M059J (cell line): ENCODE measurements at places on chromosomes 12 and 14. TPM values are rescaled to one million over a fixed set of nuclear protein-coding genes. Genes with fewer than 3 reads are reported as not detected.
A peak's percentile ranks its signal among the peaks of the same experiment; 100 is the strongest.

- no peak for DNase-seq
Measured at GRCh38 chr12:24823808-24824515, 124.9 kb downstream of the BCAT1 start.

DNA sequence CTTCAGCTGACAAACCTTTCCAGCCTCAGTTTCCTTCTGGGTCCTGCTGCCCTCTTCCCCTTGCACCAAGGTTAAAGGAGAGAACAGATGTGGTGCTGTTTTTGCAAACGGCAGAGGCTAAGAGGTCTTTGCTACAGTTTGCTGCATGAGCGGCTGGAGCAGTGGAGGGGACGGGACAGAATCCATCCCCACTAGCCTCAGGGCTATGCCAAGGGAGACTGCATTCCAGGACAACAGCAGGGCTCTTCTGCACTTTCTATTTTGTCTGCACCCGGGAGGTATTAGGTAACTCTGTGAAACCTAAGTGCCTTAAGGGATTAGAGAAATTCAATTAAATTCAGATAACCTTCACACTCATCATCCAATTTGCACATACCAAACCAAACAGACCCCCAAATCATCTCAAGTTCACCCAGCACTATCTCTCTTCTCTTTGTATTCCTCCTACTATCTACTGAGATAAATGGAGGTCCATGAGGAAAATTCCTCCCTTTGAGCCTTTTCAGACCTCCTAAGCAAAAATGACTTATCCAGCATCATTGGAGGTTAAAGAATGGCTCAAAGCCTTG lies 103.8 kb upstream of the VRK1 start:
- no peak for DNase-seq

DNA sequence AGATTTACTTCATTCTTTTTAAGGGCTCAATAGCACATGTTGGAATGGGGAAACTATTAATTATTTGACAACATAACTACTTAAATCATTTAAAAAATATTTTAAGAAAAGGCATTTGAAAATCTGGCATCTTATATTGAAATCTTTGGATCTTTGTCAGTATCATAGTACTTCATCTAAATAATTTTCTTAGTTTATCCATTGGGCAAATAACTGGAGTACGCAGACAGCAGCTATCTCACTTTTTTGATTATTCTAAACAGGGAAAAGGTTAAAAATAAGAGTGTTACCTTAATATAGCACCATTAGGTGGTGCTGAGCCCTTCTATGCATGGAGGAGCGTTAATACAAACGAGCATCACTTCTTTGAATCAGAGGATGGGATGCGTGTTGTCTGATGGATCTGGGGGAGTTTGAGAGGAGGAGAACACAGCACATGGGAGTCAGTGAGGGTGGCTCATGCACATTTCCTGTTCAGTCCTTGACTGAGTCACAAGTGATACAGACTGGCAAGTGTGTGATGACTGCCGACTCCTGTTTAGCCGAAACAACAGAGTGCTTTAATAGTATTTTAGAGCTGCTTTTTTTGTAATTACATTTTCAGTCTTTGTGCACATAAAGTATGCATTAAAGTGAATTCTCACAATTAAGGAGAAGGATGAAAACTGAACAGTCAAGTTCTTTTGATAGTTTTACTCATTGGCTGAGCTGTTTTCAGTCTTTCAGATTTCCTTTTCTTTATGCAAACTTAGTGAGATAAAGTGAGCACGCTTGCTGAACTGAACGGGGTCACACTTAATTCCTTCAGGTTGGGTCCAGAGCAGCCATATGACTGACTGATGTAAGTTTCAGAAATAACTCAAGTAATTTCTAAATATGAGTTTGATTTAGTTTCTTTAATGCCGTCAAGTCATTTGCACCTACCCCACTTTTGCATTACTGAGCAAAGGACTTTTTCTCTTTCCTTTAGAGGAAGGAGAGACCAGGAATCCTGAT lies 92.7 kb downstream of the DIP2B start:
- DNase-seq = peak; percentile 86

DNA sequence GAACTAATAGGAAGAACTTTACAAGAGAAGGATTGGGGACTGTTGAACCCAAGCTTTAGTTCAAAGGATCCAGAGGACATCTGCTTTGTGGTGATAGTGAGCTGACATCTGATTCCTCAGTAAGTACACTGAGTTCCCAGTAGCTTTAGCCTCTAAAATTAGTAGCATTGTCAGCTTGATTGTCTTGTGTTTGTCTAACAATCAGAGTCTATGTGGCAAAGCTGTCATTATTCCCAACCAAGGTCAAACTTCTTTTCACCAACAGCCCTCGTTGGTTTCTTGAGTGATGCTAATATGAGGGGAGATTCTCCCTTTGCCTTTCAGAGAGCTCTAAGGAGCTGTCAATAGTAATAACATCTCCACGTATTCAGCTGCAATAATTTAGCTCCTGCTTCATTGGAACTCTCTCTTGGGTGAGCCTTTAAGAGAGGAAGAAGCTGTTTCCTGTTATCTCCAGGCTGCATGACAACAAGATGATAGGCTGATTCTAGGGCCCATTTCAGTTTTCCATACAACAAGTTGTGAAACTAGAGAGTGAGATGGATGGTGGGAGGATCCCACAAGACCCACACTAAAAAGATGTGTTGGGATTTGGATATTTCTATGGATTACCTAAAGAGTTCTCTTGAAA lies 46.7 kb downstream of the TGFB3 start:
- DNase-seq = no peak

GRCh38 chr12:100163416-100164152 lies 20.9 kb upstream of the BLTP3B start:
- DNase-seq = peak; percentile 78

Gene PLXNC1
- total RNA-seq = 0.20 and 3.4 TPM in 2 replicates

DNA sequence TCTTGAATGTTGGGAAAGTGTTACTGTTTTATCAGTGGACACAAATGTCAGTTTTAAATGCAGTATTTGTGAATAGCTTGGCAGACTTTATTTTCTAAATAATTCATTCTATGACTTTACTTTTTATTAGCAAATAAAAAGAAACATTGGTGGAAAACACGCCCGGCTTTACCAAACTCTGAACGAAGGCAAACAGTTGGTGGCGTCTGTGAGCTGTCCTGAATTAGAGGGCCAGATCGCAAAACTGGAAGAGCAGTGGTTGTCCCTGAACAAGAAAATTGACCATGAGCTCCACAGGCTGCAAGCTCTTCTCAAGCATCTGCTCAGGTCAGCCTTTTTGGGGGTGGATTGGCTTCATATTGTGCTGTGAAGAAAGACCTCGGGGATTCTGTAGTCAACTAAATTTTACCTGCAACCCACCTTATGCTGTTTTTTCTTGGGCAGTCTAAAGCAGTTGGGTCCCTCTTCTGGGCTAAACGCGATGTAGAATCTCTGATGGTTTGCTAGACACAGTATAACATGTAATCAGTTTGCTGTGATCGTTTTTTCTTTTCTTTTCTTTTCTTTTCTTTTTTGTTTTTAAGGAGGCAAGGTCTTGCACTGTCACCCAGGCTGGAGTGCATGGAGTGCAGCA lies 156.4 kb downstream of the ESR2 start:
- peak; percentile 3 for DNase-seq
